ENCODE measurements at places on chromosomes 11 and 22. TPM values are rescaled to one million over a fixed set of nuclear protein-coding genes. Genes with fewer than 3 reads are reported as not detected.

WBP2NL gene
- total RNA-seq, result not detected

APOL3 gene
- 218 TPM for total RNA-seq

TNRC6B gene
- 16.7 TPM for total RNA-seq

AGBL2 gene
- 0.38 TPM for total RNA-seq

OR2AG1 gene
- total RNA-seq, result not detected

C11orf86 gene
- total RNA-seq, result not detected

REXO2 gene
- 110 TPM for total RNA-seq

SUN2 gene
- 123 TPM for total RNA-seq

SYCE3 gene
- not detected for total RNA-seq

UCP3 gene
- total RNA-seq, result 0.38 TPM

MS4A15 gene
- under 0.01 TPM for total RNA-seq

JAM3 gene
- total RNA-seq, result 15.8 TPM

SERPIND1 gene
- not detected for total RNA-seq

SHANK2 gene
- total RNA-seq, result 1.6 TPM

NARS2 gene
- 11.9 TPM for total RNA-seq

CDC42BPG gene
- total RNA-seq, result 0.13 TPM

DCHS1 gene
- 54.1 TPM for total RNA-seq

EXPH5 gene
- total RNA-seq, result under 0.01 TPM

CCDC89 gene
- total RNA-seq, result not detected

NLRP14 gene
- under 0.01 TPM for total RNA-seq

ALDH3B2 gene
- not detected for total RNA-seq

TOMM22 gene
- total RNA-seq, result 71.8 TPM

TMEM45B gene
- total RNA-seq, result 2.9 TPM

CADM1 gene
- 0.77 TPM for total RNA-seq
